Right lung (tissue), 10 donors: ENCODE measurements at places on chromosomes 13 and 19. TPM values are rescaled to one million over a fixed set of nuclear protein-coding genes. Genes with fewer than 3 reads are reported as not detected.

The CLEC4M gene
- 0.85 TPM for polyA plus RNA-seq

DNA sequence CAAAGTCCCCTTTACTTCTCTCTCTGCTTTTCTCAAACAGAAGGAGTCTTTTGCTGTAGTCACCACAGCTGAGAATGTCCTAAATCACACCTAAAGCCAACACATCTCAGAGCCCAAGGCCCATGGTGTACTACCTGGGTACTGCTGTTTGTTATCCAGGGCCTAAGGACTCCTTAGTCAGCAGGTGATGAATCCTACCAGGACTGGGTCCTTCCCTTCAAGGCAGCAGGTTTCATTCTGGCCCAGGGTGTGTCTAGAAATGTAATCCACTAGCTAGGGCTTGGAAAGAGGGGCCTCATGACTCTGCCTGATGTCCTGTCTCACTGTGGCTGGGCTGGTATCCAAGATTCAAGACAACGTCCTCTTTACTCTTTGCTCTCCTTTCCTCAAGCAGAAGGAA is 36.2 kb upstream of the ENOX1 start:
- DNase-seq = no peak

DNA sequence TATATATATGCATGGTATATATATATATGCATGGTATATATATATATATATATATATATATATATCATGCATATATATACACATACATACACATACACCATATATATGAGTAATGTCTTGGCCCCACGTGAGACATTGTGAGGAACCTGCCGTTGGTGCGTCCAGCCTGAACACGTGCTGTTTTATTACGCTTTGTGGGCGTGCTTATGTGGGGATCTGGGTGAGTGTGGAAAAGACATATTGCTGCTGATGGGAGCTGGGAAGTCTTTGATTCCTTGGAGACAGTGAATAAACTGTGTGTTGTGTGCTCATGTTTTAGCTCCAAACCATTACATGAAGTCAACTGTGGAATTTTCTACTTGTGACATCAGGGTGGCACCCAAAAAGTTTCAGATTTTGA is 28.9 kb downstream of the KCTD15 start:
- DNase-seq = no peak

DNA sequence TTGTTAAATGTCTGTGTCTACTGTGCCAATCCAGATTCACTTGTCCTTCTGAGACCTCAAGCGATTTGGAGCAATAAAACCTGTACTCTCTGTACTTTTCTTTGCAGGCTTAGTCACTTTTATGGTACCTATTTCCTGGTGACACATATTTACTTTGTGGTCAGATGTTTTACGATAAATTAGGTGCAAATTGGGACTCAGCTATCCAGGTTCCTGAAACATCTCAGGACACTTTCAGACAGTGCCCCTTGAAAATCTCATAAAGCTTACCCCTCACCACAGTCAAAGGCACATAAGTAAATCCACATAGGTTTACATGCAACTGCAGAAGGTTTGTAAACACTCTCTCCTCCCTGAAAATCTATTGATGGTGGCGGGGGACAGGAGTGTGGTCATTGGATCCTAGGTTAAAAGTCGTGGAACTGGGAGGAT is 438.8 kb downstream of the EFNB2 start:
- DNase-seq = no peak

DNA sequence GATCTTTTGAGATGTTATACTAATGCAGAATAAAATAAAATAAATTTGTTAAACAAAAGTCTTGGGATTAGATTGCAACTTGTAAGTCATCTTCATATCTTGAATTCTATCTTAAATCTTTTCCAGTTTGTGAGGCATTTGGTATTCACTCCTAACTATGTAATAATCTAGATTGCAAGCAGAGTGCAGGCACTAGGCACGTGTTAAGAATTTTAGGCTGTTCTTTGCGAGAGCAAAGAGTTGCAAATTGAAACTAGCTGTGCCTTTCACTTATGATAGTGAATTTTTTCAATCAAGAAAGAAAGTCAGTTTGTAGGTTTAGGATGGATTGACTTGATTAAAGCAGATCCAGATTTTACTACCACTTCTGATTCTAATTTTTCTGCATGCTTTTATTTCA is 264.1 kb upstream of the SPRY2 start:
- no peak for DNase-seq

GRCh38 chr13:111156421-111156820 is 41.3 kb downstream of the ARHGEF7 start:
- no peak for DNase-seq

DNA sequence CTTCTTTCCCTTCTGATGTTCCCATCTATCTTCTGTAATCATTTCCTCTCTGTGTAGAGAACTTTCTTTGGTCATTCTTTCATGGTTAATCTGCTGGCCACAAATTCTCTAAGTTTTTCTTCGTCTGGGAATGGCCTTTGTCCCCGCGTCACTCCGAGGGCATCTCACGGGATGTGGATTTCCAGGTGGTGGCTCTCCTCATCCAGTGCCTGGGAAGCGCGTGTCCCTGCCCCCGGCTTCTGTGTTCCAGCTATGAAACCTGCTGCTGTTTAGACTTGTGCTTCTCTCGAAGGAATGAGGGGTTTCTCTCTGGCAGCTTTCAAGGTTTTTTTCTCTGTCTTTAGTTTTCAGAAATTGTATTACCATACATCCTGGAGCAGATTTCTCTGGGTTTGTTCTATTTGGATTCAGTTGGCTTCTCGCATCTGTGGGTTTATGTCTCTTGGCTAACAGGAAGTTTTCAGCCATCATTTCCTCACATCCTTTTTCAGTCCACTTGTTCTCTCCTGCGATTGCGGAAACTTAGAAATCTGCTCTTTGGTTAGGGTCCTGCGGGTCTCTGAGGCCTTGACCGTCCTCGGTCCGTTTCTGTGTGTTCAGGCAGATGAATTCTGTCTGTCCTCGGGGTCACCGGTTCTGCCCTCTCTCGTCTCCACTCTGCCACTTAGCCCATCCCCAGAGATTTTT is 36.9 kb upstream of the DCUN1D2 start:
- no peak for DNase-seq

GRCh38 chr19:49475191-49475917 is 1.3 kb downstream of the FLT3LG start:
- no peak for DNase-seq

DNA sequence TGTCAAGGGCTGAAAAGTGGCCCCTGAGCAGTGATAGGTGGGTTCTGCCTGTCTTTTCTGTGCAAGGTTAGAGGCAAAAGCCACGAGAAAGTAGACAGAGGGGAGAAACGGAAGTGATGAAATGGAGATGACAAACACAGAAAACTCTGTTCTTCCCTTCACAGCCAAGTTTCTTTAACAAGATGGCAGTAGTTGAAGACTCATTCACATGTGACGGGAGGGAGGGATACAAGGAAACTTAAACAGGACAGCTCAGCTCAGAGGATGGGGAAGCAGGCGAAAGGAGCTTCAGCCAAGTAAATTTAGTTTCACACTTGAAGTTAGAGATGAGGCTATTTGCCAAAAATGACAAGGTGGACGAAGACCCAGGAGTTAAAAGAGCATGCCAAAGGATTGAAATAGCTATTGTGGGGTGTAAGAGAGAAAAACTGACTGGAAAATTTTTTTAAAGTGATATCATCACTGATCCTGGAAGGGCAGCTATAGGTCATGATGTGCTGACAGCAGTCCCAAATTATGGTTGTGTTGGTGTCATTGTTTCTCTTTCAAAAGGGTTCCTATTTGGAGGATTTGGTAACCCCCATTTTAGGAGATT is 347.9 kb downstream of the EFNB2 start:
- no peak for DNase-seq

- DNase-seq = no peak
Measured at GRCh38 chr19:307111-307531, 15.9 kb upstream of the PLPP2 start.

GRCh38 chr13:45040173-45040572 is 50.8 kb downstream of the GPALPP1 start:
- DNase-seq = no peak

DNA sequence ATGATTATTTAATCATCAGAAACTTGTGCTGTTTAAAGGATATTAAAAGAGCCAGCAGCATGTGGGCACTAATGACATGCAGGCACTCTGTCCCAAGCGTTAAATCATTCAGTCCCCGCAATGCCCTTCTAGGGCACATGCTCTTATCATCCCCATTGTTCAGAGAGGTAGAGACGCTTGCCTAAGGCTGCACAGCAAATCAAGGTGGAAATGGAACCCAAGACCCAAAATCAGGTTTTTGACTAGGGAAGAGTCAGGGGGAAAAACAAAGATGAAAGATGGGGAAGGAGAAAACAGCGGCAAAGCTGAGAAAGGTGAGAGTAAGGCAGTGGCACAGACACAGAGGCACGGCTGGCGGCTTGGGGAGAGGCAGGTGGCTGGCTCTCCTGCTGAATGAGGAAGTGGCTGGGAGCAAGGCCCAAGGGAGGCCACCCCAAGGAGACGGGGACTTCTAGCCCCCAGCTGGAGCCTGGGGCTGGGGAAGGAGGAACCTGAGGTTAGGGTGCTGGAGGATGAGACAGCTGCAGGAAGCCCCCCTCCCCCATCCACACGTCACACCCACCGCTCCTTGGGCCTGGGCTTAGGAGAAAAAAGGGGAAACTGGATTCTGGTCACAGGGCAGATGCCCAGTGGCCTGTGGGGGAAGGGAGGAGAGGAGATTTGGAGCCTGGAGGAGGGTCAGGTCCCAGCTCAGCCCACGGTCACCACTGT is 1.0 kb upstream of the TYROBP start:
- DNase-seq = no peak

- no peak for DNase-seq
Measured at GRCh38 chr19:13417054-13417453, 89.2 kb downstream of the CACNA1A start.
